Neural progenitor cell (in vitro differentiated cells): ENCODE measurements at places on chromosomes 12 and 14. TPM values are rescaled to one million over a fixed set of nuclear protein-coding genes. Genes with fewer than 3 reads are reported as not detected.

DNA sequence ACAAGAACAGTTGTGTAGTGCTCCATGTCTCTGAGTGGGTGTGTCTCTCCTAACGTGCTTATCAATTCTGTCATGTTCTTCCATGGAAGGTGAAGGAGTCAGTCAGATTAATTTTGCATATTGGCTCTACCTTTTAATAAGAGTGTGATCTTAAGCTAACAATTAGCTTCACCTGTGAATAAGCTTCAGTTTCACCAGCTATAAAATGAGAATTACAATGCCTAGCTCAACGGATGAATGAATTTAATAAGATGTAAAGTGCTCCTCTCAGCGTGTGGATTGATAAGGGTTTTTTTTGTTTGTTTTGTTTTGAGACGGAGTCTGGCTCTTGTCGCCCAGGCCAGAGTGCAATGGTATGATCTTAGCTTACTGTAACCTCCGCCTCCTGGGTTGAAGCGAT lies 32.7 kb downstream of the CCDC175 start:
- H3K4me3 ChIP-seq: no peak overlapping the region
- DNase-seq: no peak
- H3K4me1 ChIP-seq: peaks cover 12% of the 10 kb centered on the region
- H3K36me3 ChIP-seq: no peaks in the 10 kb centered on the region
- H3K27me3 ChIP-seq: no peaks in the 10 kb centered on the region

DNA sequence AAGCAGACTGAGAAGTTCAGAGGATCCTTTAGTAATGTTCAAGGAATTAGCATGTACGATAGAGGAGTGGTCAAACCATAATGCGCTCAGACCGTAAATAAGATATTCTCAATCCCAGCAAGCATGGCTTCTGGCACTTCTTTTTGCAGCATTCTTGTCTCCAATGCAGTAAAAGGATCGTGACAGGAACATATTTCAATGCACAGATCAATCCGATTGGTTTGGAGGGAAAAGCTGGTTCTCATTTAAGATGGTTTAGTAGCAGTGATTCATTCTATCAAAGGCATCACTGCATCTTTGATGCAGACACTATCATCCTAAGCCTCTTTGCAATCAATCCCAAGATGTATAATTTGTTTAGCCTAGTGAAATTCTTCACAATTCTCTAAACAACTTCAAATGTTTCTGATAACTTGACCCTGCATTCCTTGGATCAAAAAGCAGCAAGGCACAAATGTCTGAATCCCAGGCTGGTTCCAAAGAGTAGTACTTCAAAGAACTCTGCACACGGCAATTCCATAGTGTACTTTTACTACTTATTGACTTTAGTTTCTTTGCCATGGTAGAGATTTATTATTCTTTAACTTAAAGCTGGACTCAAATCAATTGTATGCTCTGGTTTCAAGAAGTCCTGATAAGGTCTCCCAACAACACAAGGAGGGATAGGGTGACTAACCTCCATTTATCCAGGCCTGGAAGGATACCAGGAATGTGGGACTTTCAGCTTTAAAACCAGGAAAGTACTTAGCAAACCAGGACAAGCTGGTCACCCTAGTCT lies 96.8 kb upstream of the MDM1 start:
- DNase-seq: peak; percentile 14
- no peaks in the 10 kb centered on the region for H3K36me3 ChIP-seq
- peaks cover 14% of the 10 kb centered on the region for H3K4me1 ChIP-seq

GRCh38 chr12:82638324-82638723 lies 48.4 kb upstream of the TMTC2 start:
- H3K27me3 ChIP-seq: no peaks in the 10 kb centered on the region
- no peak for DNase-seq
- H3K4me1 ChIP-seq: no peaks in the 10 kb centered on the region
- no peak overlapping the region for H3K4me3 ChIP-seq

DNA sequence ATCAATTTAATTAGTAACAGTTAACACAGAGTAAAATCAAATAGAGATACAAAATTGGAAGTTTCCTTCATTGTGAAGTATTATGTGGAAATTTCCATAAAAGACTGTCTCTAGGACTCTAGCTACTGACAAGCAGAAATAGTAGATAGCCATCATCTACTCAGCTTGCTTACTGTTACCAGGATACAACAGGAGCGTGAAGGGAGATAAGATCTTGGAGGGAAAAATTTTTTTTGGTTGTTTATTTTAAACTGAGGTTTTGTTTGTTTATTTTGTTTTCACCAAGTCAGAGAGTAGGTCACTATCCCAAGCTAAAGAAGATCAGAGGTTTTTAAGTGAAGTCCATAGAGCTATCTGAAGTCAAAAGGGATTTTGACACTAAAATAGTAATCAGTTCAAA lies 861.3 kb upstream of the MGAT4C start:
- no peak for DNase-seq
- no peaks in the 10 kb centered on the region for H3K27me3 ChIP-seq
- H3K4me1 ChIP-seq: no peaks in the 10 kb centered on the region
- H3K27ac ChIP-seq: no peak overlapping the region
- H3K4me3 ChIP-seq: no peak overlapping the region
- H3K36me3 ChIP-seq: no peaks in the 10 kb centered on the region

DNA sequence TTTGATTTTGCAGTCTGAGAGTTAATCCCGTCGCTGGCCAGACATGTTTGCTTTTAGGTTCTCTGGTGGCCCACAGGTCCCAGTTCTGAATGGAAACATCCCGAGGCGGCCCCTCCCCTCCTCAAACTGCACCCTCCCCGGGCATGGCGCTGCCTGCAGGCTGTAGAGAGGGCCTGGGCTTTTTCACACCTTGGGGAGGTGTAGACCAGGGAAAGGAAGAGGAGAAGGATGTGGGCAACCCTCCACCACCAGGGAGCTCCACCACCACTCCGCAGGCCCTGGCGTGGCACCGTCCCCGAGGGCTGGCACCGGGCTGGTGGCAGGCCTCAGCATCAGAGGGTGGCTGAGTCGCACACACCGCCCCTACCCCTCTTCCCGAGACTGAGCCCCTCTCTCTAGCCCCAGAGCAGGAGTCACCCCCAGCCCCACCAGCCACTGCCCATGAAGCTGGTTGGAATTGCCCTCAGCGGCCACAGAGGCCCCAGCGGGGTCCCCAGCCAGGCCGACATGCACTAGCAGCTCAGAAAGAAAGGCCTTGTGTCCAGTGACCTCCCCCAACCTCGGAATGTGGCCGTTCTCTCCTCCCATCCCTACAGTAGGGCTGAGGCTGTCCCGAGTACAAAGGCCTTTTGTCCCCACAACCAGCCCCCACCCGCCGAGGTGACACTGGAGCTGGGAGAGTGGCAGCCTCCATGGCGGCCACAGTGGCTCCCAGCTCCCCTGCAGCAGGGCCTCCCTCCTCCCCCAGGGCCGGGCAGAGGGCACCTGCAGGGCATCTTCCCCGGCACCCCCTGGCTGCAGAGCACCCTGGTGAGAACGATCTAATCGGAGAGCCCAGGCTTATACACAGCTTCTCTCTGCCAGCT lies 23.5 kb upstream of the INF2 start:
- H3K4me3 ChIP-seq: no peak overlapping the region
- H3K4me1 ChIP-seq: peaks cover 18% of the 10 kb centered on the region
- DNase-seq: peak; percentile 95
- no peaks in the 10 kb centered on the region for H3K36me3 ChIP-seq
- no peaks in the 10 kb centered on the region for H3K27me3 ChIP-seq

DNA sequence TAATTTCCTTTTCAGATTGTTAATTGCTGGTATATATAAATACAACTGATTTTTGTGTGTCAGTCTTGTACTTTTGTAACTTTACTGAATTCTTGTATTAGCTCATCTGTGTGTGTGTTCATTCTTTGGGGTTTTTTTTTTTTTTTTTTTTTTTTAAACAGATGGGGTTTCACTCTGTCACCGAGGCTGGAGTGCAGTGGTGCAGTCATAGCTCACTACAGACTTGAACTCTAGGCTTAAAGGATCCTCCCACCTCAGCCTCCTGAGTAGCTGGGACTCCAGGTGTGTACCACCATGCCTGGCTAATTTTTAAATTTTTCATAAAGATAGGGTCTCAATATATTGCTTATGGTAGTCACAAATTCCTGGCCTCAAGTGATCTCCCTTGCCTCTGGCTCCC lies 68.0 kb downstream of the WNK1 start:
- no peak overlapping the region for H3K27ac ChIP-seq
- DNase-seq: no peak
- no peaks in the 10 kb centered on the region for H3K4me1 ChIP-seq
- H3K36me3 ChIP-seq: peaks cover 5% of the 10 kb centered on the region

DNA sequence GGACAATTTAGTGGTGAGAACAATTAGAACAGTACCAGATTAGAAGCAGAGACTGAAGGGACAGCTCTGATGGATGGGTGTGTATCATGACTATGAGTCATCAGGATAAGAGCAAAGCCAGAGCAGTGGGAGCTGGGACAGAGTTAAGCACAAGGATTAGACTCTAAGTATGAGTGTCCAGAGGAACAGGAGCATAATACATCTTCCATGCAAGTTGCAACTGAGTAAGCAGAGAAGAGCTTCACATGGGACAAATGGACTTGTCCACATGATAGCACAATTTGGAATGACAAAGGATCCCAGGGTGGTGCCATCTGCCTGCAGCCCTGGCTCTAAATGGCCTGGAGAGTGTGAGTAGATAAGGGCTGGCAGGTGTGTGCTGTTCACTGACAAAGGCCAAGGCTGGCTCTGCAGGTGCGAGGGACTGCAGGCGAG lies 226.4 kb upstream of the CAND1 start:
- no peaks in the 10 kb centered on the region for H3K36me3 ChIP-seq
- H3K4me1 ChIP-seq: peaks cover 50% of the 10 kb centered on the region
- H3K27ac ChIP-seq: no peak overlapping the region
- DNase-seq: peak; percentile 41
- no peaks in the 10 kb centered on the region for H3K27me3 ChIP-seq
- no peak overlapping the region for H3K4me3 ChIP-seq

- no peak for DNase-seq
- no peaks in the 10 kb centered on the region for H3K36me3 ChIP-seq
- H3K4me3 ChIP-seq: no peak overlapping the region
- no peaks in the 10 kb centered on the region for H3K4me1 ChIP-seq
These were observed 13.8 kb downstream of the PLD4 start for GRCh38 chr14:104938436-104938835.

DNA sequence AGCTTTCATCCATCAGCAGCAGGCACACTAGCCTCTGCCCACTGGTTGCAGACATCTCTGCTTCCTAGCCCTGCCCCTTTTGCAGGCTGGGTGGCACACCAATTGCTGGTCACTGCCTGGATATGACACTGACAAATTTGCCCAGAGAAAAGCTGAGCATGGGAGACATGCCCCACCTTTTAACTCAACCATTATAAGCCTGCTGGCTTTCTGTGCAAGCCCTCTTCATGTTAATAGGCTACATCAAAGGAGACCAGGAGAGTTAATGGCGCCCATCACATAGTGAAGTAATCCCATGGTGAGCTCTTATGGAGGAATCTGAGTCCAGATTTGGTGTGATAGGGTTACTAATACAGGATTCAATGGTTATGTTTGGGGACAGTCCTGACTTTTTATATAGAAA lies 139.2 kb downstream of the KICS2 start:
- no peaks in the 10 kb centered on the region for H3K36me3 ChIP-seq
- H3K27ac ChIP-seq: no peak overlapping the region
- H3K4me1 ChIP-seq: no peaks in the 10 kb centered on the region
- no peak overlapping the region for H3K4me3 ChIP-seq
- no peaks in the 10 kb centered on the region for H3K27me3 ChIP-seq
- DNase-seq: no peak

MFAP5 gene
- 0.25 TPM in 1 of 2 replicates, not detected in the other for total RNA-seq

SRRM4 gene
- total RNA-seq: 0.07 and 0.34 TPM in 2 replicates

SYT1 gene
- total RNA-seq: 28.1 and 36.9 TPM in 2 replicates

GLS2 gene
- total RNA-seq: 2.3 and 2.9 TPM in 2 replicates

USP44 gene
- 67.1 and 79.4 TPM in 2 replicates for total RNA-seq
